ENCODE measurements at places on chromosomes 7 and 10. TPM values are rescaled to one million over a fixed set of nuclear protein-coding genes. Genes with fewer than 3 reads are reported as not detected.

The VAX1 gene
- not detected for polyA plus RNA-seq

- DNase-seq = no peak
These were observed 156.4 kb downstream of the OAT start for GRCh38 chr10:124262234-124262865.

The SCD gene
- polyA plus RNA-seq = 45.6 TPM

GRCh38 chr10:33735464-33735923 lies 401.0 kb upstream of the NRP1 start:
- no peak for DNase-seq

- no peak for DNase-seq
These were observed 7.8 kb downstream of the PAPSS2 start for GRCh38 chr10:87667493-87667892.

The SPDYE16 gene
- polyA plus RNA-seq = 4.0 TPM

- DNase-seq = no peak
These were observed 588.0 kb downstream of the CALN1 start for GRCh38 chr7:71824006-71824760.

GRCh38 chr7:99839287-99840021 lies 11.6 kb downstream of the CYP3A43 start:
- DNase-seq = no peak

GRCh38 chr7:19984231-19984632 lies 210.8 kb upstream of the TMEM196 start:
- no peak for DNase-seq

The SUN3 gene
- polyA plus RNA-seq = 0.45 TPM

- no peak for DNase-seq
These were observed 111.3 kb upstream of the PPP2R2D start for GRCh38 chr10:131789516-131789915.

The GDF2 gene
- not detected for polyA plus RNA-seq

DNA sequence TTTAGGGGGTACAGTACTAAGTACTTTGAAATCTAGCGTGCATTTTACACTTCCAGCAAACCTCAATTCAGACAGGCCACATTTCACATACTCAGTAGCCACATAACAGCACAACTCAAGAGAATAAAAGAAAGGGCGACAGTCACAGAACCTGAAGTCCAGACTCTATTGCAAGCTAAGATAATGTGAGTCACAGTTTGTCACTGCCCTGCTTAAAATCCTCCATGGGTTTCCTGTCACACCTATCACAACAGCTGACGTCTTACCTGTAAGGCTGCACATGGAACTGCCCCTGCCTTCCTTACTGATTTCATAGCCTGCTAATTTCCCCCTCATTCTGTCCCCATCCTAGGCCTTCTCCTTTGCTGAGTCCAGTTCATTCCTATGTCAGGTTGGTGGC lies 16.1 kb upstream of the CDK14 start:
- no peak for DNase-seq

- DNase-seq = no peak
These were observed 49.8 kb downstream of the DOCK4 start for GRCh38 chr7:112156412-112156811.

DNA sequence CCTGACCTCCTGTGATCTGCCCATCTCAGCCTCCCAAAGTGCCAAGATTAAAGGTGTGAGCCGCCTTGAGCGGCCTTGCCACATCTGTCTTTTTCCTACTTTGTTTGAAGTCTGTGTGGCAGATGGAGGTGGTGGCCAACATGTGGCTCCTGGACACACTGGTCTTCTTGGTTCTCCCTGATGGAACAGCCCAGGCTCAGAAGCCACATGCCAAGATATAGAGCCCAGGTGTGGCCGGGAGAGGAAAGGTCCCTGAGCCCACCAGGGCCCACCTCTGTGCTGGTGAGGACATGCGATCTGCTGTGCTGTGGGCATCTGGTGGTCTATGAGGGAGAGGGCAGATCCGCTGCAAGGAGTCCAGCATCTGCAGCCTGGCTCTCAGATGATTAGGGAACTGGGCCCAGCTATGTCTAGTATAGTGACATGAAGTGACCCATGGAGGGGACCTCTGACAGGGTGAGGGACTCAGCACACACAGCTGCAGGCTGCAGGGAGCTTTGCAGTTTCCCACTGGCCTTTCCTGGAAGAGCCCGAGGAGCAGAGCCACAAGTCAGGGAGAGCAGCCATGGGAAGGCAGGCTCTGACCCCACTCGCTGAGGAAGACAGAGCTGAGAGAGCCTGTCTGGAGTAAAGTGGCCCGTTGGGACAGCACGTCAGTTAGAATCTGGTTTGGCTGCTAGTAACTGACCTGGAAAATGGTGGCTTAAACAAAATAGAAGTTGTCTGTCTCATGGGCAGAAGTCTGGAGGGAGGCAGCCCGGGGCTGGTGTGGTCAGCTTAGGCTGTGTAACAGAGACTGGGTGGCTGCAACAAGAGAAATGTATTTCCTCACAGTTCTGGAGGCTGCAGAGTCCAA lies 25.9 kb downstream of the ADCY1 start:
- no peak for DNase-seq

- DNase-seq = no peak
These were observed 74.8 kb downstream of the CDK1 start for GRCh38 chr10:60853107-60853506.

DNA sequence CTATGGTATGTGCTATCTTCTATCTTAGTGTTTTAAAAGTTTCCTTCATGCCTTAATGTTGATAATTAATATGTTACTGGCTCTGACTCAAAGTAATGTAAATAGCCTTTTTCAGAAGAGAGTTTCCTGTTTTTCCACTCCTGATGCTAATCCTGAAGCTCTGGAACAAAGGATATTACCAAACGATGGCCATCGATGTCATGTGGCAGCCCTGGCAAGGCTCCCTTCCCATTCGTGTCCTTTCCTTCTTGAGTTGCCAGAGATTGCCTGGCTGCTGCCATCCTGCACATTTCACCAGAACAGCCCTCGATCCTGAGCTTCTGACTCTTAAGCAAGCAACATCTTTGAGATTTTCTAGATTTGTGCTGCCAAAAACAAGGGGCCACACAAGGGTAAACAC lies 46.0 kb downstream of the RNF133 start:
- DNase-seq = no peak

GRCh38 chr7:65798111-65799075 lies 74.5 kb upstream of the VKORC1L1 start:
- no peak for DNase-seq

- DNase-seq = no peak
These were observed 295.4 kb downstream of the CNTNAP2 start for GRCh38 chr7:146411975-146412374.

GRCh38 chr7:36881233-36881874 lies 157.1 kb upstream of the AOAH start:
- DNase-seq = no peak

All from renal cortex interstitium (tissue), 15 donors.